ENCODE measurements at places on chromosomes 11 and 22. TPM values are rescaled to one million over a fixed set of nuclear protein-coding genes. Genes with fewer than 3 reads are reported as not detected.
A peak's percentile ranks its signal among the peaks of the same experiment; 100 is the strongest.

The ADM2 gene
- 0.03 TPM for total RNA-seq

The IFTAP gene
- total RNA-seq: 21.6 TPM

DNA sequence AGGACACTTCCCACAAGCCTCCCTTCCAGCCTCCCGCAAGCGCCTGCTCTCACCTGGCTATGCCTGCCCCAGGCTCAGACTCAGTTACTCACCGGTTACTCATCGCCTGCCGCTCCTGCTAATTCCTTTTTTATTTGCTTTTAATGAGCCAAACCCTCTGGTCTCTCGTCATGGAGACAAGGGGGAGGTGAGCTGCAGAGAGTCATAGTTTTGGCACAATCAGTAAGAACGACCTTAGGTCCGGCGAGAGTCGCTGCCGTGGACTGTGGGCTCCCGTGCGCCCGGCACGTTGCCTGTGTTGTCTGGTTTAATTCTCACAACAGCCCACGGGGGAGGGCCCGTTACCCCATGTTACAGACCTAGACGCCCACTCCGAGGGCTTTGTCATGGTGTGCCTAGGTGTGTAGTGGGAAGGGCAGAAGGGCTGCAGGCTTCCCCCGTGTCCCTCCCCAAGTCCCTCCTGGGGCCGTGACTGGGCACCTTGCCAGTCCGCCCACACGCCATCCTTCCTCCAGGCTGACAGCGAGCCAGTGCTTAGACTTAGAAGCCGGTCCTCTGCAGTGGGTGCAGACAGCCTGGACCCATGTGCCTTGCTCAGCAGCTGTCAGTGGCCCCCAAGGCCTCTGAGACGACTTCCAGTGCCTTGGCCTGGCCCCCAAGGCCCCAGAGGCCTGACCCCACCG is 42.2 kb downstream of the WNT7B start:
- peak; percentile 96 for DNase-seq

- DNase-seq: peak; percentile 1
Measured at GRCh38 chr11:109853156-109853776, 239.9 kb upstream of the ZC3H12C start.

GRCh38 chr22:47396105-47396504 is 633.7 kb downstream of the TBC1D22A start:
- no peak for DNase-seq

DNA sequence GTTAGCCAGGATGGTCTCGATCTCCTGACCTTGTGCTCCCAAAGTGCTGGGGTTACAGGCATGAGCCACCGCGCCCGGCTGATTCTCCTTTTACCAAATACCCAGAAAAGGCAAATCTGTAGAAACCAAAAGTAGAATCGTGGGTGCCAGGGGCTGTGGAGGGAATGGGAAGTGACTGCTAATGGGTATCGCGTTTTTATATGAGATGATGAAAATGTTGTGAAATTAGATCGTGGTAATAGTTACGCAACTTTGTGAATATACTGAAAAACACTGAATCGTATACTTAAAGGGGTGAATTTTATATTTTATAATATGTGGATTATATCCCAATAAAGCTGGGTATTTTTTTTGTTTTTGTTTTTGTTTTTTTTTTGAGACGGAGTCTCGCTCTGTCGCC is 48.2 kb upstream of the CREB3L1 start:
- DNase-seq: no peak

Data from Daoy (cell line).